ENCODE measurements at places on chromosomes 1 and 21.
A peak's percentile ranks its signal among the peaks of the same experiment; 100 is the strongest.

GRCh38 chr1:185334182-185334581, 17.1 kb upstream of the IVNS1ABP start:
- DNase-seq: no peak

- peak; percentile 65 for DNase-seq
Observed at GRCh38 chr1:66300972-66301451, 232.9 kb upstream of the SGIP1 start.

GRCh38 chr1:193712392-193712791, 526.0 kb upstream of the B3GALT2 start:
- no peak for DNase-seq

- DNase-seq: no peak
Observed at GRCh38 chr1:65141918-65142317, 6.1 kb upstream of the AK4 start.

DNA sequence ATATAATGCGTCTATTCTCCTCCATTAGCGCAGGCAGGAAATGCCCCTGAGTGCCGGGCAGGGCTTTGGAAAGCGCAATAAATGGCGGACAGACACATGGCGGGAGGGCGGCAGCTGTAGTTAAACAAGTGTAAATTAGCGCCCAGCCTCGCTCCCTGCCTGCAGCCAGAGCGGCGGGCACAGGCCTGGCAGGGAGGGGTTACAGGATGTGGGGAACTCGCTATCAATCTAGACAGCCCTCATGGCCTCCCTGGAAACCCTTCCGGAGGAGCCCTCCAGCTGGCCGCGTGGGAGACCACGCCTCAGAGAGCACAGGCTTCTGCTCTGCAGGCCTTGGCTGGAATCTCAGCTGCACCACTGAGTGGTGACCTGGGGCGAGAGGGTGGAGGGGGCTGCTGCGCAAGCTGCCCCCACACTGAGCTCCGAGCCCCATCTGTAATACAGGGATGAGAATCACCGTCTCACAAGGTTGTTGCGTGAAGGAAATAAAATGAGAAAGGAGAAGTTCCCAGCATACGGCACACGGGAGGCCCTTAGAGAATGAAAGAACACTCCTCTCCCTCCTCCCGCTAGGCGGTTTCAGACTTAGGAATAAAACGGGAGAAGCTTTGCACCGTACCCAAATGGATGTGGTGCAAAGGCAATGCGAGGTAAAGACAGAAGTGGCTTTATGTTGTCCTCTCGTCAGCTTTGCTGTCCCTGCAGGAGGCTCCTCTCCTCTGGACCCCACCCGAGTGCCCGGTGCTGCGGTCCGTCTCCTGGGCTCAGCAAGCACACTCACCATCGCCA, 167.2 kb upstream of the POU3F1 start:
- DNase-seq: no peak

DNA sequence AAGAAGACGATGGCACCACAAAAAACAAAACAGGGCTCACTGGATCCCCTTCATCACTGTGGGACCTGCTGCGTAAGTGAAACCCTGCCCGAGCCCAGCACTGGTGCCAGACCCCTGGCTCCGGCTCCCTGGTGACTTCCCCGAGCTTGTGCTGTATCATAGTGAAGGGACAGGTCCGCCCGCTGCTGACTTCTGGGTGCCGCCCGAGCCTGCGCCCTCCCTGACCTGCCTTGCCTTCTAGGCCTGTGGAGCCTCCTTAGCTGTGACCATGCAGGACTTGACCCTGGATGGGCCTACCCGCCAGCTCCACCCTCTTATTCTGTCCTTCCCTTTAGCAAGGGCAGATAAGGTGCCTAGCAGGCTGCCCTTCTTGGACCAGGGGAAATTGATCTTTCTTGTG, 7.9 kb downstream of the TEX35 start:
- no peak for DNase-seq

DNA sequence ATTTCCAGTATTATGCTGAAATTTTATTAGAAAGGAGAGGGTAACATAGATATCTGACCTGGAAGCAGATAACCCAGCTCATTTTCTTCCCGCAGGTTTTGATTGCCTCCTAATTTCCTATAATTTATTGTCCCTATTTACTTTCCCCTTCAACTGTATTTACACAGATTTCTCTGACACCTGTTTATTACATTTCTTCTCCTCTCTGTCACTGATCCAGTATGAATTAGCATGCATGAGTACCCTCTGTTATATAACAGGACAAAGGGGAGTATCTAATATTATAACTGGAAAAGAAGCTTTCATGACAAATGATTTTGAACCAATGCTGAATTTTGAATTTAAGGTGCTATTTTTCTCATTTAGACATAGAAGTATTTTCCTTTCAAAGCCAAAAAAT, 37.4 kb downstream of the DENND1B start:
- DNase-seq: no peak

- DNase-seq: no peak
Observed at GRCh38 chr1:202285908-202286307, 55.8 kb downstream of the UBE2T start.

GRCh38 chr1:109802136-109802900, 38.6 kb upstream of the EPS8L3 start:
- peak; percentile 82 for DNase-seq

DNA sequence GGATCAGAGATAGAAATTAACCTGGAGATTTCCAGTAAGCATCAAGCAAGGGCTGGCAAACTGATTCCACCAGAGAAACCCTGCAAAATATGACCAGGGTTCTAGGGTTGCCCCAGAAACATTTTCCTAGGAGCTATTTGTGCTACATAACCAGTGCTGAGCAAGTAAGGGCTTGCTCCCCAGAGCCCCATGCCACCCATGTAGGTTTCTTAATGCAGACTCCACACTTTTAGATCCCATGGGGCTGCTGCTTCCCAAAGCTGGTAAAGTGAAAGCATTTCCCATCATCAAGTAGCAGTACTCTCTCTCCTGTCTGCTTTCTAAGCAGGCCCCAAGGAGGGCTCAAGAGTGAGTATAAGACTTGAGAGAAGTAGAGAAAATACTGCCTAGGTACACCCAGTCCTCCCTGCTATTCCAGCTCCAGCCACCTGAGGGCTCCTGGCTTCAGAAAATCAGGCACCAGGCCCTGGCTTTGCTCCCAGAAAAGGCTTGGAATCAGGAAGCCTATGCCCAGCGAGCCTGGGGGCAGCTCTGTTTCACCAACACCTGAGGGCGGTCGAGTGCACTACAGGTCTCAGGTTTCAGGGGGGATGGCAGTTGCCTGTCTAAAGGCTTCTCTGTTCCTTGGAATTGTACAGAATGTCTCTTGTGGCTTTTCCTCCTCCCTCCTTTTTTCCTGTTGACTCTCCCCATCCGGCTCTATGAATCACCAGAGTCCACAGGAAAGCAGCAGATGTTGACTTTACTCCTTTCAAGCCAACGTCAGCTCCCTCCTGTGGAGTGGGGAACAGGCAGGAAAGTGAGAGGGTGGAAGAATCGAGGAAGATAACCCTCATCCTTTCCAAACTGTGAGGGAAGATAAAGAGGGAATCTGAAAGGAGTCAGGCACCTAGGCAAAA, 6.2 kb upstream of the ANKRD35 start:
- peak; percentile 56 for DNase-seq

GRCh38 chr1:33575324-33575879, 103.0 kb downstream of the ZSCAN20 start:
- DNase-seq: no peak

- no peak for DNase-seq
Observed at GRCh38 chr1:164792410-164793004, 233.5 kb downstream of the PBX1 start.

DNA sequence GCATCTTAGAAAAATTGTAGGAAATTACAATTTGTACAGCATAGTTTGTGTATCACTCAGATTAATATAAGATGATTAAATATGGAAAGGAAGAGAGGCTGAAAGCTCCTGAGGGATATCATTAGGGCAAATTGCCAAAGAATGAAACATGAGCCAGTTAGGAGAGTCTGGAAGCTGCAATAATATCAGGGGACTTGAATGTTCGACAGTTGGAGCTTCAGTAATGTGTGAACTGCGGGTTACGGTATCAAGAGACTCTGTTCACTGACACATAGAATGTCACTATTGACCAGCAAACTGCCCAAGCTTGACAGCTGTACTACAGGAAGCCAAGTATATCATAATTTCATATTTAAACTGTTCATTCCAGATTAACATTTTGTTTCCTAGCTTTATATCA, 157.2 kb downstream of the DENND1B start:
- no peak for DNase-seq

- DNase-seq: no peak
Observed at GRCh38 chr1:162310337-162310736, 66.3 kb downstream of the SPATA46 start.

DNA sequence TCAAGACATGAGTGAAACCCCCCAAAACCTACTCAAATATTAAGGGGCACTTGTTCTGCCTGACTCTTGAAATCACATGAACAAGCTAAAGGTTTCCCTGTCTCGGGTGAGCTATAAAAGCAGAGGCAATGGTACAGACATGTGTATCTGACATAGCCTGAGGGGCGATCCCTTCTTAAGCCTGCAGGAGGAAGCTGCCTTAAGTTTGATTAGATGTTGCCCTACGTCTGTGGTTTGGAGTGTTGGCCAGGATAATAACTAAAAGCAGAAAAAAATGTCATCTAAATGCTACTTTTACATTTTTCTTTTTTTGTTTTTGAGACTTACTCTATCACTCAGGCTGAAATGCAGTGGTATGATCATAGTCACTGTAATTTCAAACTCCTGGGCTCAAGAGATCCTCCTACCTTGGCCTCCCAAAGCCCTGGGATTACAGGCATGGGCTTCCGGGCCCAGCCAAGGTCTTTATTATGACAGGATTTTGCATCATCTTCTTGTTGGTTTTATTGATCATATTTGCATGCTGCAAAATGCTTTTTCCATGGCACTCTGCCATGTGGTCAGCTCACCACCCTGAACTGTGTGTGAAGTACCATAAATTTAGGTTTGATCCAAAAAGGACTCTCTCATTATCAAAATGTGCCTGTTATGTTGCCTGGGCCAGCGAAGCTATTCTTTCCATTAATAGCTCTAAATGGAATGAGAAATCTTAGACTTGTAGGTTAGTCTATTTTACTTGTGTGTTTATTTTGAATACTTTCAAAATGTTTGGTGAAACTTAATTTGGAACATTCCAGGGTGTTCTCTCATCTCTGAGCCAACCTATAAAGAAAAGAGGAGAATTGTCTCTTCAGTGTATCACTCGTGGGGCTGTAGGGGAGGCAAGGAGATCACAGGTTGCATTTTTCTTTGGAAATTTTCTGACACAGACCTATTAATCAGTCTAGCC, 15.0 kb upstream of the HMGN1 start:
- no peak for DNase-seq

GRCh38 chr1:99737016-99737415, 29.4 kb downstream of the FRRS1 start:
- no peak for DNase-seq
